ENCODE measurements at places on chromosomes 4 and X.

GRCh38 chrX:112147206-112147605, 64.6 kb upstream of the TRPC5 start:
- no peak for DNase-seq

- no peak for DNase-seq
Observed at GRCh38 chr4:37393321-37393720, 148.8 kb downstream of the NWD2 start.

- no peak for DNase-seq
Observed at GRCh38 chr4:117740736-117741135, 293.6 kb upstream of the NDST3 start.

DNA sequence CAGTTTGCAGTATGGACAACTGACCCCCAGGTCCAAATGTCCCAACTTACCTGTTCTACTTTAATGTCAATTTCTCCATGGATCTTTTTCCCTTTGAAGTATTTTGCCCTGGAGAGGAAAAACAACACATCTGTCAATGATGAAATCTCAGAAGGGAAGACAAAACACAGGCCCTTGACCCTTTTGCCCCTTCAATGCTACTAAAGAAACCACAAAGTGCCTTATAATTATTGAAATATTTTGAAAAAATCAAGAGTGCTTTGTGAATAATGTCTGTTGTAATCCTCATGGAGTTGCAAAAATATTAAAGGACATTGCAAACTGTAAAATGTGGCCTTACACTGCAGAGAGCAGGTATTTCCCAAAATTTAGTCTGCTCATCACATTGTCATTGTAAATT, 12.6 kb downstream of the SYN1 start:
- DNase-seq, result no peak

DNA sequence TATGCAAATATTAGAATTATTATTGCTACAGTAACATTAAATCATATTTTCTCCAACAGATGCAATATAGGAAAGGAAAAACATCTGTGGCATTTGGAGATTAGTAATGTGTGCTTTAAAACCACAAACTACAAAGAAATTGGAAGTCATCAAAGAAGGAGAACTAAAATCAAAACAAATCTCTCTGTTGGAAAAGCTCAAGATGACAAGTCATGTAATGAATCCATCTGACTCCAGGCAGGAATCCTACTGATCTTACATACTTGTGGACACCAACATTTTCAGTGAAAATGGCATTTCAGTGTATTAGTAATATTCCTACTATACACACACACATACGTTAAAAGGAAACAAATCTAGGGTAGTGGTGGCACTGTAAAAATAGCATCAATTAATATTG, 98.2 kb downstream of the SLC39A8 start:
- no peak for DNase-seq

DNA sequence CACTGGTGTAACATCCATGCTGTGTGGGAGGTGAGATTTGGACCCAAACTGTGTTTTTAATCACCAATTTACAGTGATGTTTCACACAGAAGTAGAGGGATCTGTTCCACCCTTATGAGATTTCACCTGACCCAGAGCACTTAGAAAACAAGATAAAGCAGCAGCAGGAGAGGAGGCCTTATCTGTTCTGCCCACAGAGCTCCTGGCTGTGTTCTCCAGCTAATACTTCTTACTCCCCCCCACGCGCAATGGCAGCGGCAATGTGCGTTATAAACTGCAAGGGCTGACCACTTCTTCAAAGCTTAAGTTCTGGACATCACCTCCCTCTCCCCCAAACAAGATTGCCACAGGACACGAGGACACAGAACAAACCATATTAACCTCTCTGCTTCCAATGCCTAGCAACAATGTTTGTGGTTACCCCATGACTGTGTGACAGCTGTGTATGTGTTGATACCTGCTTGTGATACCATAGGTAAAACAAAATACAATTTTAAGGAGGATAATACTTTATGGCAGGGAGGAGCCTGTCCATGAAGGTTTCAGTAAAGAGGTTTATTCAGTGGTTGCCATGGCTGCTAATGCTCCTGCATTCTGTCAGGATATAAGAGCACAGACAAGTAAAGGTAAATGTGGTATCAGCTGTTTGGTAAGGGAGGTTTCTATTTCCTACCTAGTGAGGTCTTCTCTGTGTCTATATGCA, 210.0 kb downstream of the SOWAHB start:
- DNase-seq, result no peak

GRCh38 chr4:40699648-40700047, 50.1 kb upstream of the NSUN7 start:
- DNase-seq, result no peak

DNA sequence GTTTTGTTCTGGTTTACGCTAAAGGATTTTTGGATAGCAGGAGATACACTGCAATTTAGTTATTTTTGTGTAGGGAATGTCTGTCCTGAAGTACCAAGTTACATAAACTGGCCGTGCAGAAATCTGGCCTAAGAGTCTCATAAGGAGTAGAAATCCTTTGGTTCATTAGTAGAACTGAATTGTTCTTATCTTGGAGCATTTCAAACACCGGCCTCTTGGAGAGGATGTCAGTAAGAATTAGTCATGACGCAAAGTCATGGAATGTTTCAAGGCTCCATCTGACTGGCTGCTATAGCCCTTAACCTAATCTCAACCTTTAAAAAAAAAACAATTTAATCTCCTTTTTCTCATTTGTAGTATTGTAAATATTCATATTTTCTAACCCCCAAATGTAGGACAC, 15.2 kb downstream of the PDLIM3 start:
- no peak for DNase-seq

DNA sequence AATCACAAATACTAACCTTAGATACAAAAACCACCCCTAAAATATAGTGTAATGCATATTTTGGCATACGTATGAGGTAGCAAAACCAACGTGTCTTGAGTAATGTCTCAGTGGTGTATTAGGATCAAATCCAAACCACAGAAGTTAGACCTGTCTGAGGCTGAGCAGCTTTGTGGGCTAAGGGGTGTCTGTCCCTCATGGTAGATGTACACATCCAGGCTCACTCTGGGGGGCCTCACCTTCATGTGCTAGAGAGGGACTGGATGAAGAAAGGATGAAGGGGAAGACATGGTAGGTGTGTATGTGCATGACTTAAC, 188.0 kb upstream of the TBC1D9 start:
- DNase-seq, result no peak

- DNase-seq, result no peak
Observed at GRCh38 chr4:153729895-153730294, 29.9 kb downstream of the RNF175 start.

DNA sequence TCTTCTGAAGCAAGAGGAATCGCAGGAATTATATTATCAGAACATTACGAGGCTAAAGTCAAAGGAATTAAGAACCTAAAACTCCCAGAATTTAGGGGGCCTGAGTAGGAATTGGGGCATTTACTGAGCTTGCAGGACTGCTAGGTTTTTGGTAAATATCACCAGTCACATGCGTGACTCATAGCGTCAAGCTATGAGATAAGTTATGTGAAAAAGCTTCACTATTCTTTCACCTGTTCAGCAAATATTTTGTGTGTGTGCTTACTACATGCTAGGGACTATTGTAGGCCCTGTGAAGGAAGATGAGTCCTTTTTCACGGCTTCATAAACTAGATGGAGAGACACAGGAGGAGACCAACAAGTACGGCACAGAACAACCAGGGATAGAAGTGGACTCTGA, 52.2 kb downstream of the MAGEA10 start:
- DNase-seq, result no peak

- no peak for DNase-seq
Observed at GRCh38 chr4:152992027-152992426, 55.9 kb downstream of the FHDC1 start.

GRCh38 chrX:11449613-11450012, 156.4 kb downstream of the AMELX start:
- no peak for DNase-seq

DNA sequence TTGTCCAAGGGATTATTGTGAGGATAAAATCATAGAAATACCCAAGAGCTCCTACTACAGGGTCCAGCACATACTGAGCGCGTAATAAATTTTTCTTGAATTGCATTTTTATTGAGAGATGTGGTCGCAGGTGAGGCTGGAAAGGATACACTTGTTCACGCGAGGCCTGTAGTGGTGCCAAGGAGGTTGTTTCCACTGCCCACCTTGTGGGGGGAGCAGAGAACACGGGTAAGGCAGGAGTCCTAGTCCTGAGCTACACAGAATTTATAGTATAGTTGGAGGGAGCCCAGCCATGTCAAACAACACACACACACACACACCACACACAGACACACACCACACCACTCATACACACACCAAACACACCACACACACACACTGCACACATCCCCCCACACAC, 31.8 kb upstream of the CYP4V2 start:
- no peak for DNase-seq

- DNase-seq, result no peak
Observed at GRCh38 chrX:95885074-95885473, 799.6 kb upstream of the DIAPH2 start.
